ENCODE measurements at places on chromosomes 1 and 21.
A peak's percentile ranks its signal among the peaks of the same experiment; 100 is the strongest.

GRCh38 chr1:207867136-207868109, 43.5 kb downstream of the CD34 start:
- no peak for DNase-seq

DNA sequence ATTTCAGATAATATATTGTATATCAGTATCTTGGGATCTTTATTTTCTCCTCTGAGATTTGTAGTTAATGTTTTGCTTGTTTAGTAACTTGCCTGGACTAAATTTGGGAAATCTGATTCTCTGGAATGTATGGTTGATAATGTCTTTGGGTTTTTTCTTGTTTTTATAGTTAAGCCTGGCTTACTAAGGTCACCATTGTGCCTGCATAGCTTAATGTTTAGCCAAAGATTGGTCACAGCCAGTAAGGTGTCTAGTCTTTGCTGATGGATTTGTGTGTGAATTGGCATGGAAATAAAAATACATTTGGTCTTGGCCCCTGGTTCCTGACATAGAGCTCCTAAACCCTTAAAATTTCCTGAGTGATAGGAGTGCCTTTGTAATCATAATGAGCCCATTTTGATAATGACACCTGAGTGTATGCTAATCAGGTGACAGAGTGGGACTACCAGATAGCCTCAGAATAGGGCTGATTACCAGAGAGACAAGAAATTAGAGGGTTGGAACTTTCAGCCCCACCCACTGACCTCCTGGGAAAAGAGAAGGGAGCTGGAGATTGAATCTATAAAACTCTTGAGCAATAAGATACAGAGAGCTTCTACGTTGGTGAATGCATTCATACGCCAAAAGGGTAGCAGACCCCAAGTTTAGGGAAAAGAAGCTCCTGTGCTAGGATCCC, 47.9 kb upstream of the NUF2 start:
- no peak for DNase-seq

DNA sequence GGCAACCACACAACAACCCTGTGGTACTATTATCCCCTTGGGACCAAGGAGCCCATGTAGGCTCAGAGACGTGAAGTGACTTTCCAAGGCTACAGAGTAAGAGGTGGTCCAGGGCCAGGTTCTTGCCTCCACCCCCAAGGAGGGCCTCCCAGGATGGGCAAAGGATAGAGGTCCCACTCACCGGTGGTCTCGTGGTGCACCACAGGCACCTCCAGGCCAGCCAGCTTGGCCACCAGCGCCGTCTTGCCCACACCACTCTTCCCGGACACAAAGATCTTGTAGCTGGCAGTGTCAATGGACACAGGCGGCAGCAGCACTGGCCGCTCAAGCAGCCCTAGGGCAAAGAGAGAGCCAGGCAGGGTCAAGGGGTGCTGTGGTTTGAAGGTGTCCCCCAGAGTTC, 3.6 kb downstream of the CPLANE2 start:
- no peak for DNase-seq

DNA sequence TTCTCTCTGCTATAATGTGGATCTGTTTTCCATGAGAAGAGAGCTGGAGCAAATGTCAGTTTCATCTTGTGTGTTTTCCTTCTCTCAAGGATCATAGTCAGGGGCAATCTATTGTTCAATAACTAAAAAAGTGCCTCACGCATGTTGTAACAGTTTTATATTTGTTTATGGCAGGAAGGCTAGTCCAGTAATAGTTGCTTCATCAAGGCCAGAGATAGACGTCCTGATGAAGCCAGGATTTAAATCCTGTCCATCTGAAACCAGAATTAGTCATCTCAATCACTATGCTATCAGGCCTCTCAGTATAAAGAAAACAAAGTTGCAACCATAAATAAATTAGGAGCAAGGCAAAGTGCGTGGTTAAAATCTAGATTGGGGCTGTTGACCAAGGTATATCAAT, 30.2 kb upstream of the DUSP10 start:
- no peak for DNase-seq

DNA sequence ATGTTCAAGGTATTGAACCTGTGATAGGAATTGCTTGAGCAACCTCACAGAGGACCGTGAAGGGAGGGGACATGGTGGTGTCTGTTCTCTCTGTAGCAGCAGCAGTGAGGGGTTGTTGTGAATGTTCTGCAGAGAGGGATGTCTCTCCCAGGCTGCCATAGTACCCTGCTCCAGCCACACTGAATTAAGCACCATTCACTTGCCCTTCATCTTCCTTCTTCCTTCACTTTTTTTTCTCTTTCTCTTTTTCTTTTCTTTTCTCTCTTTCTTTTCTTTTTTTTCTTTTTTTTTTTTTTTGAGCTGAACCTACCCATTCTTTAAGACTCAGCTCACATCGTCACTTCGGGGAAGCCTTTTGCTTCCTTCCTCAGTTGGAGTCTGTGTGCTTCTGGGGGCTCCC, 89.5 kb downstream of the CNIH3 start:
- no peak for DNase-seq

DNA sequence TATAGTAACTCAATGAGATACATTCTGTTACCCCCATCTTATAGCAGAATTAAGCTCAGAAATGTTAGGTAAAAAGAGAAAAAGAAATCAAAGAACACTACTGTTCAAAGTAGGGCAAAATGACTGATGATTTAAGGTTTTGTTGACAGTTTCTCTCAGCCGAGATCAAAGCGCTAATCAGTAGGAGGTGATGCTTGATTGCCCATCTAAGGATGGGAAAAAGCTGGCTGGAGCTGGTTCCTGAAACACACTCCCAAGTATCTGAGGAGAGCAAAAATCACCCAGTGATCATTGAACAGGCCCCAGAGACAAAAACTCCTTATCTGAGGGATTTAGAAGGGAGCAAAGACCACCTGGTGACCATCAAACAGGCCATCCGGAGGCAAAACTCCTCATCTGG, 64.5 kb upstream of the CSF1 start:
- no peak for DNase-seq

GRCh38 chr1:174740249-174740968, 259.3 kb upstream of the CACYBP start:
- DNase-seq: no peak

DNA sequence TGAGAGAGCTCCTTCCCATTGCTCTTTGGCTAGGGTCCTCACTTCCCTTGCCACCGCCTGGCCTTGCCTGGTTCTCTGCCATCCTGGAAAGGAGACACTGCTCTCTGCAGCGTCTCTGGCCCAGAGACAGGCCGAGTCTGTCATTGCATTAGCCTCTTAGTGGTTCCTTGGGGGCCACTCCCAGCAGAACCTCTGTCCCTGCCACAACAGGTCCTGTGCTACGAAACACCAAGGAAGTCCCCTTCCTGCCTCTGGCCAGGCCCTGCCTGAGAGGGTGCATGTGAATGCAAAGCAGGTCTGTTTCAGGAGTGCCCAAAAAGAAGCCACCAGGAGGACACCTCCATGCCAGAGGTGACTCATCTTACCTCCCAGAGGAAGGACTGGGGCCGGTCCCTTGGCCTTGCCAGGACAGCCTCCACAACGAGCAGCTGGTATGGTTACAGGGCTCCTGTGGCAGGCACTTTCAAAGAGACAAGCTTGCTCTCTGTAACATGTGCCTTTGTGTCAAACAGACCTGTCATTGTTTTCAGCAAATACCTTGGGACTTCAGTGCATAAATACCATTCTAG, 59.6 kb downstream of the VPS26C start:
- DNase-seq: no peak

- no peak for DNase-seq
Observed at GRCh38 chr1:64543831-64544230, 73.9 kb downstream of the CACHD1 start.

DNA sequence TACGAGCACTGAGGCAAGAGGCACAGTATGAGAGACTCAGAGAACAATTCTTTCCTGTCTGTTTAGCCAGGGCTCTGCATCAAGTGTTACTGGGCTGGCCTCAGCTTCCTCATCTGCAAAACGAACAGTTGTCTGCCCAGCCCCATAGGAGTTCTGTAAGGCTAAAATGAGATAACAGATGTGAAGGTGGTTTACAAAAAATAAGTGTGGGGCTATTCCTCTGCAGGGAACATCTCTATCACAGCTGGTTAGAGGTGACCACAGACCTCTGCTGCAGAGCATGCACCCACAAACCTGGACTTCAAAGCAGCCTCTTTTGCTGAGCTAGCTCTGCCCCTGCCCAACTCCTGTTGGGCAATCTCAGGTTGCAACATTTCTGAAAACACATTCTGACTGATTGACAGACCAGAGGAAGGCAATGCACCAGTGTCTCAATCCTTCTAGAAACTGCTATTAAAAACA, 10.5 kb upstream of the OLIG1 start:
- no peak for DNase-seq

DNA sequence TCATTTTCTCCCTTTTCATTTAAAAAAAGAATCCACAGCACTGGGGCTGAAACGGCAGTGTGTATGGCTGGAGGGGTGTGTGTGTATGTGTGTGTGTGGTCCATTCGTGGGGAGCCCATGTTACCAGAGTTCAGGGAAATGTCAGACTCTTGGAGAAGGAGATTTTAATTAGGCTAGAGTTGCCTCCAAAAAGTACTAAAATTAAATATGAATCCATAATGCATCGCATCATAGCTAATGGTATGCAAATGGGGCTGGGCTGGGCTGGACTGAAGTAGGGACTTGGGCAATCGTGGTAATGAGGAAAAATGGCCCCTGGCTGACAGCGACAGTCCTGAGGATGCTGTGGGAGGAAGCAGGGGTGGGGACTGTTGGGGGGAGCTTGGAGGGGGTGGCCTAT, 24.8 kb downstream of the GRIK3 start:
- DNase-seq: no peak

DNA sequence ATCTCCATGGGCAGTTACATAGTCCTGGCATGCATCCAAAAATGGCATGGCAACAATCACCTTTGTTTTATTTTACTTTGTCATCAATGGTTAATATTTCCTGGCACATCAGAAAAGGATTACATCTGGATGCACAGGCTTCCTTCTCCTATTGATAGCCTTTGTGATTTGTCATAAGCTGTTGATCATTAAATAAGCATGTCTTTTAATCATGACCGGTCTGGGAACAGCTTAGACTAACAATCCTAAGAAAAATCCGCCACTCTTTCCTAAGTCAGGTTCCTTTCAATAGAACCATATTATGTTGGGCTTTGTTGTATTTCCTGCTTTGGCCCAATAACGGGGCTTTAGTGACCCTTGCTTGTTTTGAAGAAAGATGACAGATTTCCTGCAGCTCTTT, 330.6 kb downstream of the DUSP10 start:
- DNase-seq: no peak

DNA sequence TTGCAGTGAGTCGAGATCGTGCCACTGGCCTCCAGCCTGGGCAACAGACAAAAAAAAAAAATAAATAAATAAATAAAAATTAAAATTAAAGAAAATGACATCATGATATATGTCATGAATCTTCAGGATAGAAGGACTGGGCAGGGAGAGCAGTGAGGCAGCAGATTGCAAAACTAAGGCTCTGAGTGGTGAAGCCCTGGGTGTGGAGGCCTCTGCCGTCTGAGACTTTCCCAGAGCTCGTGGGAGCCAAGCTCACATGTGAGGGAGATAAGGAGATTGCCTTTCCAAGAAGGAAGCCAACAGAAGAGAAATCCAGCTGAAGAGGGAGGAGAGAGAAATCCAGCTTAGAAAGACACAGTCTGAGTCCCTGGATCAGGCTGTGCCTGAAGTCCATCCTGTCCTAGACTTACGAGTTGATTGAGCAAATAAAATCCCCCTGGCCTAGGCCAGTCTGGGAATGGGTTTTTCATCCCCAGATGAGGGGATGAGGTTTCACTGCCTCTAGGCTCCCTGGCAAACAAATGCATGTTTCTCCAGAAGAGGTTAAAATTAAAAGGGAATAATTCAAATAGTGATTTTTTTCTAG, 142.0 kb upstream of the IGSF21 start:
- DNase-seq: no peak

- DNase-seq: no peak
Observed at GRCh38 chr1:47759251-47759935, 237.8 kb downstream of the TRABD2B start.

GRCh38 chr1:202880062-202880461, 8.9 kb downstream of the RABIF start:
- DNase-seq: no peak

GRCh38 chr1:18511149-18511873, 30.6 kb downstream of the KLHDC7A start:
- DNase-seq: no peak

- no peak for DNase-seq
Observed at GRCh38 chr1:244759158-244759557, 76.3 kb upstream of the COX20 start.

- DNase-seq: no peak
Observed at GRCh38 chr1:53678507-53678906, 60.5 kb downstream of the GLIS1 start.

- no peak for DNase-seq
Observed at GRCh38 chr1:31483012-31483946, 70.3 kb downstream of the SERINC2 start.

DNA sequence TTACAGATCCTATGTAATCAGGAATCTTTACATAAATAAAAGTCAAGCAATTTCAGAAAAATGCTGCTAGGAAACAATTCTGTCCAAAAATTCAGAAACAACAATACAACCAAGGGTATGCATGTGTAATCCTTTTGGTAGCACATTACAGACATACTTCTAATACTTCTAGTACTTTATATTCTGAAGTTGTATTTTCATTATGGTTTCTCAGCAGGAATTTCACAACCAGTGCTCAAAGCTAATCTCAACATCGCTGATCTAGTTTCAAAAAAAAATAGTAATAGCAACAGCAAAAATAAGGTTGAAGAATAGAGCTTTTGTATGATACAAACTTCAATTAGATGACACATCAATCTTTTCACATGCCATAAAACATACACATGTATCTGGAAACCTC, 545.2 kb downstream of the LTN1 start:
- no peak for DNase-seq

GRCh38 chr1:35708441-35708921, 10.2 kb downstream of the C1orf216 start:
- DNase-seq: no peak

GRCh38 chr1:21497466-21498061, 11.7 kb upstream of the ALPL start:
- no peak for DNase-seq

GRCh38 chr21:14825514-14825974, 239.3 kb downstream of the NRIP1 start:
- no peak for DNase-seq

GRCh38 chr1:169107603-169108208, 1.2 kb downstream of the ATP1B1 start:
- peak; percentile 23 for DNase-seq

- no peak for DNase-seq
Observed at GRCh38 chr1:24411963-24412362, 1.6 kb downstream of the STPG1 start.

DNA sequence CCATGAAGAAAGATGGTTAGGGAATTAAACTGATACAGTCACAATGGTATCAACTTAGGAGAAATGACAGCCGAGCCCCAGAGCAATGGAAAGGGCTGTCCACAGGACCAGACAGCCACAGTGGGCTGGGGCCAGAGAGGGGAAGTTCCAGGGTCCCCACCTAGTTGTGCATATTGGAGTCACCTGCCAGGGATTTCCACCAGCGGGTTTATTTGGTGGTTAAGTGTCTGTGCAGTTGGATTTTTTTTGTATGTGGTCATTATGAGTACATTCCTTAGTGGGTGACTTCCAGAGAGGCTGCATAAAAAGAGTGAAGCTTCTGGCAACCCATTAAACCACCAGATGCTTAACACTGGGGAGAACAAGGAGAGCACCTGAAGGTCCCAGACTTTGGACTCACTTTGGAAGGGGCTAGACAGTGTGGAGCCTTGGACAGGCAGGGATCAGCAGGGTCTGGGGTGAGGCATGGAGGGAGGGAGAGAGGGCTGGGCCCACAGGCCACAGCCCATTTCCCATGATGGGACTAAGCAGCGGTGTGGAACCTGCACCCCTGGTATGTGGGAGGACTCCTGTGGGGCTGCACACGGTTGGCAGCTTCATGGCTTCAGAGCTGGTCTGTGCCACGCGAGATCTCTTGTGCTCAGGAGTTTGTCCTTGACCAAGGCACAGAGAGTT, 7.8 kb upstream of the PTTG1IP start:
- DNase-seq: no peak

Data from stimulated activated CD4-positive, alpha-beta T cell treated with anti-CD3 and anti-CD28 coated beads, TNF-alpha, amount 100 ng/mL, for 48 hours (primary cell).